ENCODE measurements at places on chromosomes 6 and 20. TPM values are rescaled to one million over a fixed set of nuclear protein-coding genes. Genes with fewer than 3 reads are reported as not detected.
A peak's percentile ranks its signal among the peaks of the same experiment; 100 is the strongest.

The RNF8 gene
- 10.3 TPM for total RNA-seq

The HLA-DQB1 gene
- 2.5 TPM for total RNA-seq

The MAP7 gene
- total RNA-seq: 2.8 TPM

The OPRM1 gene
- total RNA-seq: not detected

The PROKR2 gene
- total RNA-seq: not detected

The NEDD9 gene
- total RNA-seq: 10.2 TPM

The SIRPB1 gene
- total RNA-seq: 7.9 TPM

The PRND gene
- total RNA-seq: 0.32 TPM

The PEX3 gene
- 16.3 TPM for total RNA-seq

The OR2H1 gene
- not detected for total RNA-seq

GRCh38 chr6:141218583-141218982, 914.1 kb upstream of the GJE1 start:
- no peak for DNase-seq

DNA sequence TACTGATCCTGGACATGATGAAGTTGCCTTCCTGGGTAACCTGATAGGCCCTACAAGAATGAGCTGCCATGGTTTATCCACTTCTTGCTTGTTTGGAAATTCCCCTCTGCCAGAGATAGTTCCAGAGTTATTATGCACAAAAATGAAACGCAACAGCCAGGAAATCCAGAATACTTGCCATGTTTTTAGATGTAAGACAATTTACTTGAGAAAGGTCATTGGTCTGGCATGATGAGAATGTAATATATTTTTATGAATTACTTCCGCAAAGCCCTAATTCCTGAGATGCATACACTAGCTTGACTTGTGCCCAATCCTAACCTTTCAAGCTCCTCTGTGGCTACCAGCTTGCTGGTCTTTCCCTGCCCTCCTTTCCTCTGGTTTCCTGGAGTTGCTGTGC, 27.9 kb upstream of the NT5E start:
- DNase-seq: no peak

DNA sequence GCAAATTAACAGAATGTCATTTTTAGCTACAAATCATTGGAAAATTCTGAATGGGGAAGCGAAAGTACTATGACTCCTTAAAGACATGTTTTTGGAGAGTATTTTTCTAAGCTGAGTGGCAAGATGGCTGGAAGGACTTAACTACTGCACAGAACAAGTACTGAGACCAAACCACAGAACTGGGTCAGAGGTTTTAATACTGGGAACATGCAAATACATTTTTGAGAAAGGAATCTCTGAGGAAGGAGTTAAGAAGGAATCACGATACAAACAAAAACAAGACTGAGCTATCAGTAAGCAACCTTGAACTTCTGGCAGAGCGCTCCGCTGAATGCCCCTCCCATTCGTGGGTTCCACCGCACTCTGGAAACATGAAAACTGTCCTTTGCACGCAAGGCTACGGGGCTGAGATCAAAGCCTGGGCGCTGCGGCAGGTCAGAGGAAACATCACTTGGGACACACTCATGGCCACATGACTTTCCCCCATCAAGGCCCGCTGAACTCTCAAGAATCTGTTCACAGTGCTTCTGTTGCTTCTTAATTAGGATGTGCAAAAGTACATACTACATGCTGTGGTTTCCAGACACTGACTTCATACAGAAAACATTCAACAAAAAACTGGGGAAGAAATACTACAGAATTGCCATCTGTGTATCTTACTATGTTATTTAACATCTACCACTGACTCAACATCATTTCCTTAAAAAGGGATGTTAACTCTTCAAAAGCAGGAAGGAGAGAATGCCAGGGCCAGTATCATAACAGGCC, 27.8 kb downstream of the SLC23A2 start:
- no peak for DNase-seq

DNA sequence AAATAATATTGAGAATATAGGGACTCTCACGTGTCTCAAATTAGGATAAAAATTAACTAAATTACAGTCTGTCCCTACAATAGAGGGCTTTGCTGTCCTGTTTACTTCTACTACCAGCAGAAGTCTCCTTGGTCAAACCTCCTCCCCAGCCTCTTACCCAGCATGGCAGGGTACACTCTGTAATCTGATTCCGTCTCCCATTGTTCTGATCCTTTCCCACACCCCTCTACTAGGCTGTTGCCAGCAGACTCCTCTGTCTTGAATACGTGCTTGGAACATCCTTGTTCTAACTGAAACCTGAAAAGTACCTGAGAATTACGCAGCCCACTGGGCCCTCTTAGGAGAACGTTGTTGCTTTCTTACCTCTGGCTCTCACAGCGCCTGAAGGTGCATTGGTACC, 112.2 kb upstream of the PREP start:
- DNase-seq: no peak

- DNase-seq: no peak
Observed at GRCh38 chr6:148854096-148854495, 107.3 kb downstream of the UST start.

GRCh38 chr6:131469130-131469529, 103.9 kb upstream of the ARG1 start:
- DNase-seq: no peak

DNA sequence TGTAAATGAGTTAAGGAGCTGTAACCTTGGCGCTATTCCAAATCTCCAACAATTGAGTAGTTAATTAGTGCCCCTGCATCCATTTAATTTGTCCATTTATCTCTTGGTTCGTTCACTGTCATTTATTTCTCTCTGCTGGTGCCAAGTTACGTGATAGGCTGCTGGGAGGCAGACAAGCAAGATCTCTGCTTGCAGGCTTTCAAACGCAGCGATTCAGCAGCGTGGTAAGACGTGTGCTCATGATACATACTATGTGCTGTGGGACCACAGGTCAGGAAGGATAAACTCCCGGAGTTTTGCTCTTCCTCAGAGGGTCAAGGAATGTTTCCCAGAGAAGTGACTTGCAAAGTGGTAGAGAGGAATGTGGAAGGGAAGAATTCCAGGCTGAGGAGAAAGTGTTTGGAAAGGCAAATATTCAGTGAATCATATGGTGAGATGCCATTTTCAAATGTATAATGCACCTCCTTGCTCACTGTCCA, 46.4 kb downstream of the UTRN start:
- DNase-seq: no peak

GRCh38 chr6:13696226-13696625, 15.4 kb downstream of the RANBP9 start:
- DNase-seq: no peak

DNA sequence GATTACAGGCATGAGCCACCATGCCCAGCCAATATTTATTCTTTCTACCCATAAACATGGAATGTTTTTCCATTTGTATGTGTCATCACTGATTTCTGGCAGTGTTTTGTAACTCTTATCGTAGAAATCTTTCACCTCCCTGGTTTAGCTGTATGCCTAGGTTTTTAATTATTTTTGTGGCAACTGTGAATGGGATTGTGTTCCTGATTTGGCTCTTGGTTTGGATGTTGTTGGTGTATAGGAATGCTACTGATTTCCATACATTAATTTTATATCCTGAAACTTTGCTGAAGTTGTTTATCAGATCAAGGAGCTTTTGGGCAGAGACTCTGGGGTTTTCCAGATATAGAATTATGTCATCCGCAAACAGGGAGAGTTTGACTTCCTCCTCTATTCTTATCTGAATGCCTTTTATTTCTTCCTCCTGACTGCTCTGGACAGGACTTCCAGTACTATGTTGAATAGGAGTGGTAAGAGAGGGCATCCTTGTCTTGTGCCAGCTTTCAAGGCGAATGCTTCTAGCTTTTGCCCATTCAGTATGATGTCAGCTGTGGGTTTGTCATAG, 198.6 kb downstream of the ZDHHC14 start:
- DNase-seq: no peak

GRCh38 chr20:33181482-33182093, 13.6 kb downstream of the BPIFA2 start:
- no peak for DNase-seq

DNA sequence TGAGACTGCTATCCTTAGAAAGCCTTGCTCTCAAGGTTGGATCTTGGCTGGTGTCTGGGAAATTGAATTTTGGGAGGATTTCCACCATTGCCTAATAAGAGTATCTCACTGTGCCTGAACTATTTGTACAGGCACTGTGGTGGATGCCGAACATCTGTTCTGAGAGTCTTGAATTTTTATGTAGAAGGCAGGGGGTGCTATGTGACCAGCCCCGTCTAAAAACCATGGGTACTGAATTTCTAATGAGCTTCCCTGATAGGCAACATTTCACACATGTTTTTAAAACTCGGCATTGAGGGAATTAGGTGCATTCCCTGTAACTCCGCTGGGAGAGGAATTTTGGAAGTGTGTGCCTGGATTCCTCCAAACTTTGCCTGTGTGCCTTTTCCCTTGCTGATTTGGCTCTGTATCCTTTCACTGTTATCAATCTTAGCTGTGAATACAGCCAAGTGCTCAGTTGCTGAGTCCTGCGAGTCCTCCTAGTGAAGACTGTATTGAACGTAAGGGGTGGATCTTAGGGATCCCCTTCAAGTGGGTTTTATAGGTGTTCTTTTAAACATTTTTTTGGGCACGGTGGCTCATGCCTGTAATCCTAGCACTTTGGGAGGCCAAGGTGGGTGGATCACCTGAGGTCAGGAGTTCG, 27.6 kb upstream of the SCAF8 start:
- DNase-seq: no peak

DNA sequence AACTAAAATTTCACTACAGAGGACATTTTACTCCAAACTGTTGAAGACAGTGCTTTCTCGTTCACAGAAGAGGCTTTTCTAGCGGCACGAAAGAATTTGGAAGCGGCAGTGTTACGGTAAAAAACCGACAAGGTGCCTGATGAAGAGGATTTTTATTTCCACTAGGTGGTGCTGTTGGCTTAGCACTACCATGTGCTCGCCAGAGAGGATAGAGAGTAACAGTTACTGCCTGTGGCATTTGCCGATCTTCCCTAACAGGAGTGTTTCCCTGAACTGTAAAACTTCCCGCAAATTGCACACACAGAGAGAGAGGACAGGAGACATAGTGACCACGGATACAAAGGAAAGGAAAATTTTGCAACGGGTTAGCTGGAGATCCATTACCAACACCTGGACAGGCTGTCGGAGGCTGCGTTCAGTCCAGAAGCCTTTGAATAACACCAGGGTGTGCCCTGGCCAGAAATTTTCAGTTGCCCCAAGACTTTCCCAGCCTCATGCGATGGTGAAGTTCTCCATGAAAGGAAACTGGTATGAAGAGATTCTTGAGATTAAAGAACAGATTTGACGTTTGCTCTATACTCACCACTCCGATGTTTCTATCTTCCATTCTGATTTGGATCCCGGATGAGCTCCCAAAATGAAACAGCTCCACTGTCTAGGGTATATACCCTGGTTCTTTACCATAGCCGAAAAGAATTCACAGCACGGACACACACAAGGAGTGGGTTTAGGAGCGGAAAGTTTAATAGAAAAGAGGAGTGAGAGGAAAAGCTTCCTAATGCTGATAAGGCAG, 48.1 kb downstream of the HLA-DPB1 start:
- no peak for DNase-seq

GRCh38 chr6:49087369-49087768, 375.7 kb downstream of the MMUT start:
- no peak for DNase-seq

DNA sequence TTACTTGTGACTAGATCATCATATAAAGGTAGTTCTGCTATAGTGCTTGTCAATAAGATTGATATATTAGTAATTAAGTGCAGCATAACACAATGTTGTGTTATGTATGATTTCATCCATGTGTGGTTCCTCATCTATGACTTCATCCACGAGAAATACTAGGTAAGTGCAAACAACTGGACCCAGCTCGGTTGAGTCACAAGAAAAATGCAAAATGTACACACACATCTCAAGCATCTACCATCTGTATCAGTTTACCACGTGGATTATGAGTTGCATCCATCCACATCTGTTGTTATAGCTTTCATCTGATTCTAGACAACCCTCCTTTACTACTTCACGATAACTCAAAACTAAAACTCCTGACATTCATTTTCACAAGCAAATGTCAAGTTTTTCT, 517.0 kb upstream of the CITED2 start:
- DNase-seq: no peak

GRCh38 chr6:168291450-168291849, 28.1 kb downstream of the DACT2 start:
- DNase-seq: no peak

DNA sequence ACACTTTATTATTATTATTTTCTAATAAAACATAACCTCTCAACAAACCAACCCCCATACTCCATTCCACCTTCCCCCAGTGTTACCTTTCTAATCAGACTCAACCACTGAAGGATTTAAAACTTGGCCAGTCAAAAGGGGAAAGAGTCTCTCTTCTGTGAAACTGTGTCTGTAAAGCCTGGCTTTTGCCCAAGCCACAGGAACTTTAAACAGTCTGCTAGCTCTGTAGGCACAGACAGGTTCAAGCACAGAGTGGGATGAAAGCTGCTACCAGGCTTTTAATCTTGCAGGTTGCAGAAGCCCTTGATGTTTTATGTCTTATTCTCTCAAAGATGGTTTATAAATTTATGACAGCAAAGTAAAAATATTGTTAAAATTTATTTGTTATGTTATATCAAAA, 585.7 kb downstream of the TENT5A start:
- DNase-seq: no peak

GRCh38 chr6:133973109-133973971, 20.3 kb downstream of the TBPL1 start:
- DNase-seq: no peak

GRCh38 chr6:134351615-134352474, 33.9 kb upstream of the SGK1 start:
- no peak for DNase-seq

GRCh38 chr20:38873050-38873581, 53.1 kb upstream of the FAM83D start:
- DNase-seq: no peak

DNA sequence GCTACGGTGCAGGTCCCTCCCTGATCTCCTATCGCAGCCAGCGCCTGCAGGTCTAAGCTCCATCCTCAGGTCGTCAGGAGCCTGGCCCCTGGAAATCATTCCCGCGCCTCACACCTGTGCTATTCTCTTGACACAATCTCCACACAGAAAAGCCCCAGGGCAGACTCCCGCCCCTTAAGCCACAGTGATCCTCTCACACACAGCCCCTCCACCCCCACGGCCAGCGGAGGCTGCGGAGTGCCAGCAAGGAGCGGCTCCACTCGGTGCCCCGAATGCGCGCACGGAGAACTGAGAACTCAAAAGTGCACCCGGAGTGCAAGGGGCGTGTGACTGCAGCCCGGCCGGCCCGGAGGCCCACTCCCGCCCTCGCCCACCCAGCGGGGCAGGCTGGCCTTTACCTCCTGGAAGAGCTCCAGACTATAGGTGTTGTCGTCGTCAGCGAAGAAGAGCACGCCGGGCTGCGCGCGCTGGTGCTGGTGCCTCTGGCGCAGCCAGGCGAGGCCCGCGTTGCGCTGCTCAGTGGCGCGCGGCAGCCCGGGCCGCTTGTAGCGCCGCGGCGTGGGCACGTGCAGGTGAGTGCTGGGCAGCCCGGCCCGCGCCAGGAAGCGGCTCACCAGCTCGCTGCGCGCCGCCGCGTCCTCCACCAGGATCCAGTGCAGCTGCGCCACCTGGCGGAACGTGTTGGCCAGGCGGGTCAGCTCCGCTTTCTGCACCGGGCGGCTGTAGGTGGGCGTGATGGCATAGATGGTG, 1.2 kb downstream of the B3GAT2 start:
- peak; percentile 80 for DNase-seq

Measured in heart left ventricle (tissue), 16 donors.